Astrocyte of the spinal cord (primary cell): ENCODE measurements at places on chromosomes 6 and 20.

GRCh38 chr6:148757944-148758480, 11.2 kb downstream of the UST start:
- DNase-seq = no peak

DNA sequence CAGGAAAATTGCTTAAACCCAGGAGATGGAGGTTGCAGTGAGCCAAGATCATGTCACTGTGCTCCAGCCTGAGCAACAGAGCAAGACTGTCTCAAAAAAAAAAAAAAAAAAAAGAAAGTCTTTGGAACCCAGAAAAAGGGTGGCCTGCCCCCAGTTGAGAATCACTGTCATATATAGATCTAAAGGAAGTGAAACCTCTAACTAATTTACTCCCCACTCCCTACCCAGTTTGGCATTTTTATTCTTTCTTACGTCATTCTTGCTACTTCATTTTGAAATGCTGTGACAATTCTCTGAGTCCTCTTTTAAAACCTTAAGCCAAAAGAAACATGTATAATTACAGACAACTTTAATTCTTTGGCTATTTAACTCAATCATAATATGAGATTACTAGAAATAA, 254.8 kb downstream of the CDC5L start:
- no peak for DNase-seq

GRCh38 chr20:54668271-54669039, 193.1 kb downstream of the DOK5 start:
- no peak for DNase-seq

GRCh38 chr20:11496380-11496779, 421.3 kb upstream of the BTBD3 start:
- DNase-seq = no peak

- DNase-seq = no peak
Measured at GRCh38 chr20:52039790-52040189, 151.8 kb downstream of the ZFP64 start.
